ENCODE measurements at places on chromosomes 16 and 17. TPM values are rescaled to one million over a fixed set of nuclear protein-coding genes. Genes with fewer than 3 reads are reported as not detected.

Gene PTX4
- total RNA-seq = 0.32 TPM

DNA sequence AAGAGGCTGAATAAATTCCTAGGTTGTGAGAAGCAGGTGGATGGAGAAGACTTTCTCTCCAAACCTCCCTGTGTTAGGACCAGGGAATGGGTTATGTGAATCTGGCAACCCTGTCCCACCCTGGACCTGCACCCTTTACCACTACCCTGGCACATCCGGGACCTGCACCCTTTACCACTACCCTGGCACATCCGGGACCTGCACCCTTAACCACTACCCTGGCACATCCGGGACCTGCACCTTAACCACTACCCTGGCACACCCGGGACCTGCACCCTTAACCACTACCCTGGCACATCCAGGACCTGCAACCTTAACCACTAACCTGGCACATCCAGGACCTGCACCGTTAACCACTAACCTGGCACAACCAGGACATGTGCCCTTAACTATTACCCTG, 207.0 kb upstream of the CACNG3 start:
- DNase-seq = no peak

- no peak for DNase-seq
Measured at GRCh38 chr17:73654241-73654640, 10.0 kb upstream of the SDK2 start.

GRCh38 chr16:21088646-21089538, 61.8 kb downstream of the DNAH3 start:
- DNase-seq = peak; percentile 49

GRCh38 chr16:57952909-57953308, 18.0 kb downstream of the CNGB1 start:
- DNase-seq = no peak

Gene PSKH1
- total RNA-seq = 13.2 TPM

- DNase-seq = no peak
Measured at GRCh38 chr16:12659871-12660270, 143.8 kb downstream of the CPPED1 start.

DNA sequence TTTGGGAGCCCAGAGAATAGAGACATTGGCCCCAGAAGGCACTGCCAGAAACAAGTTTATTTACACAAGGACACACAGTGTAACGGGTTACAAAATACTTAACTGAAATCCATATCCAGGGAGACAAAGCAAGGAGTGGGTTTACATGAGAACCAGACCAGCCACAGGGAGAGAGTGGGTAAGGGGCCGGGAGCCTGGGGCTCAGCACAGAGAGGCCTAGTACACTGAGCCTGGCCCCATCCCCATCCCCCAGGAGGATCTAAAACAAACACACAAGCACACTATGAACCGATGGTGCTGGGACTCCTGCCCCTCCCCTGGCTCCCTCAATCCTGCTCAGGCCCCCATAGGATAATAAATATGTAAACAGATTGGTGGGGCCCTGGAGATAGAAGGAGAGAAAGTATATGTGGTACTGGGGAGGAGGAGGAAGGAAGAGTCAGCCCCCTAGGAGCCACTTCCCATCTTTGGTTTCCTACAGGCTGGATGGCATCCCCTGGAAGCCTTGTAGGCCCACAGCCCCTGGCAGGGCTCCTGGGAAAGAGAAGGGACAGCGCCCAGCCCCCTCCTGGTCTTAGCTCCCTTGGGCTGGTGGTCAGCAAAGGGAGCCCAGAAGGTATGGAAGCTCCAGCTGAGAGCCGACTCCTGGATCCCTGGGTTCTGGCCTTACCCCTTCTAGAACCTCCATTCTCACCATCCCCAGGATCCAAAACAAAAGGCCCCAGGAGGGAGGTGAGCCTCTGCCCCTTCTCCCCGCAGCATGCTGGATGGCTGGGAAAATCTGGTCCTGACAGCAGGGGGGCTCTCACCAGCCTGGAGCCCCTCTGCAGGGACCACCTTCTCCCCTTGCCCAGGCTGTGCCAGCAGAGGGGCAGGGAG, 6.4 kb downstream of the G6PC3 start:
- DNase-seq = no peak

Gene FOXN1
- not detected for total RNA-seq

Gene SNX11
- total RNA-seq = 12.9 TPM

DNA sequence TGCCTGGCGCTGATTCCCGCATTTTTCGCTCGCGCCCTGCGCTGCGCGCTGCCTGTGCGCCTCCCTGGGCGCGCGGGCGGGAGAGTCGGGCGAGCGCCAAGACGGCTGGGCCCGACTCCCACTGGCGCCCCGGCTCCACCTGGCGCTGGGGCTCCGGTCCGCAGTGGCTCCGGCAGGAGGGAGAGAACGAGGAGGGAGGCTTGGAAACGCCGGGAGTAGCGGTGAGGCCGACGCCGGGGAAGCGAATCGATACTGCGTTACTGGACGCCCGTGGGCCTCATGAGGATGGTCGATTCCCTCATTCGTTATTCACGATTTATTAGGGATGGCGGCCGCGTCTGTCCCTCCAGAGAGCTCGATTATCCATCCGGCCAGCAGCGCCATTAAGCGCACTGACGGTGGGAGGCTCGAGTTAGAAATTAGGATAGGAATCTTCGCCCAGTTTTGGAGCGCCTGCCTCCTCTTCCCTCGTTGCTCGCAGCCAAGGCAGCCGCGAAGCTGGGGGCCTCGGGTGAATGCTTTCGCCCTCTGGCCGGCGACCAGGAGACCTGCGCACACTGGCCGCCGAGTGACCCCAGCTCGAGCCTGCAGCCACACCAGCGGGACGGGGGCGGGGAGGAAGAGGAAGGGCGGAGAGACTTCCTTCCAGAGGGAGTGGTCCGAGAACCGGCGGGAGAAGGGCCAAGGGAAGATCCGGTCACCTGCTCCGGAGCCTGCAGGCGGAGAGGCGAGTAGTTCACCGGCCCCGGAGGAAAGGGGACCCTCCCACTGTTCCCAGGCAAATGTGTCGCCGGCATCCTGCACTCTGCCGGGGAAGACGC, 1.3 kb upstream of the PCGF2 start:
- DNase-seq = peak; percentile 79
